ENCODE measurements at places on chromosomes 4 and X.

GRCh38 chrX:153735274-153735673 is 10.6 kb downstream of the ABCD1 start:
- no peak for DNase-seq

DNA sequence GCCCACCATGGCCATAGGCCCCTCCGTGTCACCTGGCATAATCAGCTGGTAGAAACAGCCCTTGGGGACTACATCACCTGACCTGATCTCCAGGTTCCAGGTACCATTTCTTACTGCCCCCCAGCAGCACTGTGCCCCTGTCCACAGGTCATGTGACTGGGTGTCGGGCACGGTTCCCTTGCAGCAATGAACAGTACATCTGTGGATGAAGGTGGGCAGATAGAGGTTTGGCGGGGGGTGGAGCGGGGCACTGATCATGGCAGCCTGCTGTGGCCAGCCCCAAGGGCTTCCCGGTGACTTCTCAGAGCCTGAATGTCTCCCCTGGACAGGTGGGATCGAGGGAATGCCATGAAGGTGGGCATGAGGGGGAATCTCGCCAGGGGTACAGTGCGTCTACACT is 37.8 kb downstream of the TRMT44 start:
- DNase-seq = no peak

GRCh38 chr4:83852085-83852451 is 316.2 kb downstream of the GPAT3 start:
- DNase-seq = no peak

- DNase-seq = no peak
Measured at GRCh38 chr4:140304346-140304745, 69.1 kb upstream of the SCOC start.

- no peak for DNase-seq
Measured at GRCh38 chr4:150038335-150039076, 39.7 kb upstream of the DCLK2 start.

- DNase-seq = no peak
Measured at GRCh38 chrX:37785569-37785968, 5.7 kb downstream of the CYBB start.

DNA sequence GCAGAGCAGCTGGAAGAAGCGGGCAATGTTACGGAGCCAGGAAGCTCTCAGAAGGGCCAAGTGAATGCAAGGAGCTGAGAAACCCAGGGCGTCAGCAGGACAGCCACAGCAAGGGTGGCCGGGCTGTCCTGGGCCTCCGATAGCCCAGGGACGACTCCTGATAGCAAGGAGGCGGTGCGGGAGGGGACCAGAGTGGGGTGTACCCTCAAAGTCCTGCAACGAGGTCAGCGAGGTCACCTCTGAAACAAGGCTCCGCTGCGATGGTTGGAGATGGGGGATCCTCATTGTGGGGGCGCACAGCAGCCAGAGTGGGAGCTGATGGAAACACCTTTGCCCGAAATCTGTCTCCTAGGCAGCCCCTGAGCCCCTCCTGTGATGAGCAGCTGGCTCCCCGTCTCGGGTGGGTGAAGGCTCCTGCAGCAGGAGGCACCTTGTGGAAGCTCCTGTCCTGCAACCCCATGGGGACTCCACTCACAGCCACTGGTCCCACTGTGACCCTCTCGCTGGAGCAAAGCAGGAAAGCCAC is 4.3 kb upstream of the CCNQ start:
- no peak for DNase-seq

GRCh38 chrX:17027931-17028330 is 81.5 kb downstream of the REPS2 start:
- no peak for DNase-seq
